ENCODE measurements at places on chromosomes 11 and 22. TPM values are rescaled to one million over a fixed set of nuclear protein-coding genes. Genes with fewer than 3 reads are reported as not detected.

DNA sequence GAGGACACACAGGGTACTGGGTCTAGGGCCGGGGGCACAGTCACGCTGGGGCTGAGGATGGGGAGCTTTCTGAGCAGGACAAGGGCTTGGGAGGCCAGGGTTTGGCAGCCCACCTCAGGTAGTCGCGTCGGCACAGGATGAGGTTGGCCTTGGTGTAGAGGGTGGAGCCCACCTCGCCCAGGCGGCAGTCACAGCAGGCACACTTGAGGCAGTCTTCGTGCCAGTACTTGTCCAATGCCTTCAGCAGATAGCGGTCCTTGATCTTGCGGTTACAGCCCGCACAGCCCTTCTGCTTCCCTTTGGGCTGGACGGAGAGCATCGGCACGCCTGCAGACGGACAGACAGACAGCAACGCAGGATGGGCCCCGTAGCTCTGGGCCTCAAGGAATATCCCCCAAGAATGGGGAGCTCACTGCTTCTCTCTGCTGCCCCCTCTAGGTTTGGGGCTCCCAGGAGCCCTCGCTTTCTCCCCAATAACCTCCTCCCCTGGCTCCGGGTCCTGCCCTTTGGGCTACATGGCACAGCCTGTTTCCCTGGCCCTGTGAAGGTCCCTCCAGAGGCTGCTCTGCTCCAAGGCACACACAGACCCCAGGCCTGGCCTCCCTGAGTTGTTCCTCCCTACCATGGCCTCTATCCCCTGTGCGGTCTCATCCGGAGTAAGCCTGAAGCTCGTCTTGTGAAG, 33.4 kb downstream of the LMO1 start:
- no peak for DNase-seq

- no peak for DNase-seq
Observed at GRCh38 chr22:35973388-35973787, 55.2 kb downstream of the RBFOX2 start.

GRCh38 chr11:19819148-19819547, 106.5 kb downstream of the NAV2 start:
- DNase-seq, result no peak

GRCh38 chr22:41106122-41106968, 14.0 kb downstream of the EP300 start:
- DNase-seq, result no peak

- DNase-seq, result no peak
Observed at GRCh38 chr11:132463295-132464002, 1068.9 kb downstream of the OPCML start.

- DNase-seq, result no peak
Observed at GRCh38 chr11:26219183-26220117, 112.5 kb upstream of the ANO3 start.

GRCh38 chr11:104652996-104653395, 245.3 kb downstream of the CASP12 start:
- DNase-seq, result no peak

- DNase-seq, result no peak
Observed at GRCh38 chr22:38965614-38966379, 8.4 kb downstream of the APOBEC3A start.

Gene RNF169
- 14.3 TPM for total RNA-seq

Gene OR2D2
- not detected for total RNA-seq

Gene IFITM10
- total RNA-seq, result 6.1 TPM

Gene SORL1
- 3.2 TPM for total RNA-seq

Gene WNT7B
- not detected for total RNA-seq

Gene EHF
- 0.20 TPM for total RNA-seq
